Naive B cell (primary cell): ENCODE measurements at places on chromosomes 2 and 18. TPM values are rescaled to one million over a fixed set of nuclear protein-coding genes. Genes with fewer than 3 reads are reported as not detected.

Gene CYRIA
- polyA plus RNA-seq, result 14.7 TPM

Gene RPRM
- not detected for polyA plus RNA-seq

Gene SH2D6
- polyA plus RNA-seq, result not detected

Gene TTC39C
- 25.7 TPM for polyA plus RNA-seq

Gene ABCB11
- polyA plus RNA-seq, result 0.04 TPM

Gene VWA3B
- polyA plus RNA-seq, result not detected

Gene GKN1
- polyA plus RNA-seq, result not detected

Gene FKBP1B
- polyA plus RNA-seq, result 2.2 TPM

Gene NOL4
- polyA plus RNA-seq, result not detected

Gene PARD3B
- polyA plus RNA-seq, result not detected
